Foreskin keratinocyte (primary cell): ENCODE measurements at places on chromosomes 6 and 20.

DNA sequence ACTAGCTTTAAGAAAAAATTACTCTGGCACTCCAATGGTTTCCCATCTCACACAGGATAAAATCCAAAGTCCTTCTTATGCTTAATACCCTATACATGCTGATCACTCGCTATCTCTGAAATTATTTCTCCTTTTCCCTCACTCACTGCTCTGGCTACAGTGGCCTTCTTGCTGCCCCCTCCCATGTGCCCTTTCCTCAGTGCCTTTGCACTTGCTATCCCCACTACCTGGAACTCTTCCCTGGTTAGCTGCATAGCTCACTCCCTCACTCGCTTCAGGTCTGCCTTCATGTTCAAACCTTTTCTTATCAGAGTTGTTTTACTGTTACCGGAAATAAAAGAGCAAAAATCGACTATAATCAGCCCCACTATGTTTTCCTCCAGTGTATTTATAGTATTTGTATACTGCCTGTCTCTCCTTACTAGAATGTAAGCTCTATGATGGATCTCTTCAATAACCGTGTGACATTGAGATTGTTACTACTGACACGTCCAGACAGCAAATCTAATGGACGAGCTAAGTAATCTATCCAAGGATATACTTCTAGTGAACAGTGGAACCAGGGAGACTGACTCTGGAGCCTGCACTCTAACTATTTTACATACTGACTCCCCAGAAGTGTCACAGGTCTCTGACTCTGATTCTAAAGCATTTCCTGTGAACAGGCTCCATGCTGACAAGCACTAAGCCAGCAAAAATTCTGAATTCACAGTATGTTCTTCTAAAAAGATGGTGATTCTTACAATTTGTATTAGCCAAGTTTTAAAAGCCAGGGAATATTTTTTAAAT, 25.1 kb downstream of the FKBP5 start:
- DNase-seq: no peak

DNA sequence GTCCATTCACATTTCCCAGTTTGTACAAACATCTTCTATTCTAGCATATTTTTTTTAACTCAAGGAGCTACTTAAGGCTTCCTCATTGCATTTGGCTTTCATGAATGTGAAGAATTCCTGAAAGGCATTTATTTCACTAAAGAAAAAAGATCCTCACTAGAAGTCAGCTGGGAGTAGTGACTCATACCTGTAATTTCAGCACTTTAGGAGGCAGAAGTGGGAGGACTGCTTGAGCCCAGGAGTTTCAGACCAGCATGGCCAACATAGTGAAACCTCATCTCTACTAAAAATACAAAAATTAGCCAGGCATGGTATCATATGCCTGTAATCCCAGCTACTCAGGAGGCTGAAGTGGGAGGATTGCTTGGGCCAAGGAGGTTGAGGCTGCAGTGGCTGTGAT, 30.9 kb upstream of the XRN2 start:
- DNase-seq: no peak

GRCh38 chr20:1075616-1076015, 42.8 kb upstream of the PSMF1 start:
- no peak for DNase-seq

DNA sequence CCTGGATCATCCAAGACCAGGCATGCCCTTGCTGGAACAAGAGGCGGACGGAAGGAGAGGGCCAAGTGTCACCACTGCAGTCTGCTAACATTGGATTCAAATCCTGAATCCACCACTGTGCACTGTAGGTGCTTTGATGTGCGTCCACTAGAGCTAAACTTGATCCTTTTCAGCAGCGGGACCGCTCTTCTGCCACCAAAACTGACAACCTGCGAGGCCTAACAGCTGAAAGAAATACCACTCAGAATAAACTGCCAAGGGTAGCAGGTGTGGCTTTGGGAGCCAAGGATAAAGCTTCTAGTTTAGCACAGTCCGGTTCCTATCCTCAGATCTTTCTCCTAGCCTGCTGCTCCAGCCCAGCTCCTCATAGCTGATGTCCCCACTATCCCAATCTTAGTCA, 108.0 kb downstream of the ATXN1 start:
- no peak for DNase-seq

- DNase-seq: no peak
These were observed 2695.0 kb upstream of the DEFB115 start for GRCh38 chr20:28562510-28562898.

- no peak for DNase-seq
These were observed 10.4 kb downstream of the SAMD3 start for GRCh38 chr6:130212215-130212874.

DNA sequence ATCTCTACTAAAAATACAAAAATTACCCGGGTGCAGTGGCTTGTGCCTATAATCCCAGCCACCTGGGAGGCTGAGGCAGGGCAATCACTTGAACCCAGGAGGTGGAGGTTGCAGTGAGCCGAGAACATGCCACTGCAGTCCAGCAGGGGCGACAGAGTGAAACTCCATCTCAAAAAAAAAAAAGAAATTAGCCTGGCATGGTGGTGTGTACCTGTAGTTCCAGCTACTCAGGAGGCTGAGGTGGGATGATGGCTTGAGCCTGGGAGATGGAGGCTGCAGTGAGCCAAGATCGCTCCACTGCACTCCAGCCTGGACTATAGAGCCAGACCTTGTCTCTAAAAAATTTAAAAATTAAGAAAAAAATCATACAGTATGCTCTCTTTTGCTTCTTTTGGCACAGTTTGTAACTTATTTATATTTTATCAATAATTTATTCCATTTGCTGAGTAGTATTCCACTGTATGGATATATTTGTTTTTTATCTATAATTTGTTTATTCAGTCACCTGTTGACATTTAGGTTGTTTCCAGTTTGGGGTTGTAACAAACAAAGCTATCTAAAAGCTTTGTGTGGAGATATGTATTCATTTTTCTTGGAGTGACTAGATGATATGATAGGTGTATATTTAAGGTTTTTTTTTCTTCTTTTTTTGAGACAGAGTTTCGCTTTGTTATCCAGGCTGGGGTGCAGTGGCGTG, 8.0 kb upstream of the MYBL2 start:
- DNase-seq: no peak

DNA sequence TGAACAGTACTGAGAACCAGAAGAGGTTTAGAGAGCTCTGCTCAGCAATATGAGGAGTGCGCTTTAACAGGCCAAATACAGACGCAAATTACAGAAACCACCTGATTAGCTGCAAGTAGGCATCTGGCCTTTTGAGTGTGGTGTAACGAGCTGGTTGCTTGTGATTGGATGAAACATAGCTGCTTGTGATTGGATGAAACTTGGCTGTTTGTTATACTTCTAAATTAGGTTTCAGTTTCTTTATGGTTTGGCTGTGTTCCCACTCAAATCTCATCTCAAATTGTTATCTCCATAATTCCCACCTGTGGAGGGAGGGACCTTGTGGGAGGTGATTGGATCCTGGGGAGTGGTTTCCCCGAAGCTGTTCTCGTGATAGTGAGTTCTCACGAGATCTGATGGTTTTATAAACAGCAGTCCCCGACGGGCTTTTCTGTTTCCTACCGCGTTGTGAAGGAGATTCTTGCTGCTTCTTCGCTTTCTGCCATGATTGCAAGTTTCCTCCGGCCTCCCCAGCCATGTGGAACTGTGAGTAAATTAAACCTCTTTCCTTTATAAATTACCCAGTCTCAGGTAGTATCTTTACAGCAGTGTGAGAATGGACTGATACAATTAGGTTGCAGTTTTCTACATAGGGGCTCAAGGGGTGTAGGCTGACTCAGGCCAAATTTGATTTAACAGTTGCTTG, 655.9 kb upstream of the MAN1A1 start:
- no peak for DNase-seq

- no peak for DNase-seq
These were observed 1.5 kb downstream of the E2F1 start for GRCh38 chr20:33684533-33685327.

GRCh38 chr6:53752856-53753255, 41.9 kb upstream of the LRRC1 start:
- peak; percentile 75 for DNase-seq

DNA sequence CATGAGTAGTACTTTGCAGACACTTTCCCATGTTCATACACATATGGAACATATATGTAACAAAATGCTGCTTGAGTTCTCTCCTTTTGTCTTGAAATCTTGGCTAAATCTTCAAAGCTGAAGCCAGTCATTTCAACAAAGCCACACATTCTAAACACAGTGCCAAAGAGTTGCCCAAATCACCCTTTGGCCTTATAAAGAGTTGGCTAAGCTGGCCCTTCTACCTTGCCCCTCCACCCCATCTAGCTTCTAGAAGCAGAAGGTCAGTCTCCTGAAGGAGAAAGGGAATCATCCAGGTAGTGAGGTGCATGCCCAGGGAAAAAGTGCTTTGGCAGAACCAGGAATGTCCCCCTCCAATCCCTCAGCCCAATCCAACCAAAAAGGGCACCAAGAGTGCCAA, 58.3 kb downstream of the ALDH8A1 start:
- no peak for DNase-seq

DNA sequence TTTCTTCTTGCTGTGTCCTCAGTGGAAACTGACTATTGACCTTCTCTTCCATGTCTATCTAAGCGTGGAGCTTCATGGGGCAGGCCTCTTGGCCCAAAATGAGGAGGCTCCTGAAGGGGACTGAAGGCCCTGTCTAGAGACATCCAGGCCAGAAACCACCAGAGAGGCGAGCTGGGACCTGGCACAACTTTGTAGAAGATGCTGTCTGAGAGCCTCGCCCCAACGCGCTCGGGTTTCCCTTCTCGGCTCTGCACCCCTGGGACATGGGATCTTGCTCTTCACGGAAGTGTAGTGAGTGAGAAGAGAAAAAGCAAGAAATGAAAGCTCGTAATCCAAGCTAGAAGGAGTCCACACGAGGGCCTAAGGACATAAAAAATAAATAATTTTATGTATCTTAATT, 96.8 kb downstream of the GMPR start:
- DNase-seq: no peak

- DNase-seq: peak; percentile 14
These were observed 68.0 kb downstream of the PLAGL1 start for GRCh38 chr6:143940011-143940597.

- peak; percentile 13 for DNase-seq
These were observed 537 bp downstream of the CSTF1 start for GRCh38 chr20:56392881-56393482.

GRCh38 chr6:159720708-159721107, 6.6 kb upstream of the WTAP start:
- DNase-seq: peak; percentile 36

- no peak for DNase-seq
These were observed 24.9 kb downstream of the TGM2 start for GRCh38 chr20:38139977-38140753.

- DNase-seq: peak; percentile 17
These were observed 1.3 kb upstream of the TAPBP start for GRCh38 chr6:33314943-33315792.

GRCh38 chr20:57261457-57262251, 4.8 kb downstream of the BMP7 start:
- DNase-seq: no peak

DNA sequence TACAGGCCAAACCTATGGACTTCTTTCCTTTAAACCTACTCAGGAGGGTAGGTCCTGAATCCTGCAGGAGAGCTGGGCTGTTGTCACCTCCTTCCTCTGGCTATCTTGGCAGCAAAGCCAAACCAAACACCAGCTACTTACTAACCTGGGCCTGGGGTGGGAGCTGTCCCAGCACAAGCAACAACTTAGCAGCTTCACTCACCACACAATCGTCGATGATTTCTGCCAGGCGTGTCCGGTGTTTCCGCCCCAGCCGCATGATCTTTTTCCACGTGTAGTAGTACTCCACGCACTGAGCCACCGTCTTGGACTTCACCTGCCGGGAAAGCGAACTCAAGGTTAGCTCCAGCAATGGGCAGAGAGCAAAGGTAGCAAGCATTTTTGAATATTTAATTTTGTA, 25.4 kb upstream of the MRPS10 start:
- DNase-seq: no peak

- DNase-seq: no peak
These were observed 34.2 kb downstream of the JARID2 start for GRCh38 chr6:15280028-15280427.

- peak; percentile 4 for DNase-seq
These were observed 530.1 kb downstream of the HAO1 start for GRCh38 chr20:7410150-7410549.

DNA sequence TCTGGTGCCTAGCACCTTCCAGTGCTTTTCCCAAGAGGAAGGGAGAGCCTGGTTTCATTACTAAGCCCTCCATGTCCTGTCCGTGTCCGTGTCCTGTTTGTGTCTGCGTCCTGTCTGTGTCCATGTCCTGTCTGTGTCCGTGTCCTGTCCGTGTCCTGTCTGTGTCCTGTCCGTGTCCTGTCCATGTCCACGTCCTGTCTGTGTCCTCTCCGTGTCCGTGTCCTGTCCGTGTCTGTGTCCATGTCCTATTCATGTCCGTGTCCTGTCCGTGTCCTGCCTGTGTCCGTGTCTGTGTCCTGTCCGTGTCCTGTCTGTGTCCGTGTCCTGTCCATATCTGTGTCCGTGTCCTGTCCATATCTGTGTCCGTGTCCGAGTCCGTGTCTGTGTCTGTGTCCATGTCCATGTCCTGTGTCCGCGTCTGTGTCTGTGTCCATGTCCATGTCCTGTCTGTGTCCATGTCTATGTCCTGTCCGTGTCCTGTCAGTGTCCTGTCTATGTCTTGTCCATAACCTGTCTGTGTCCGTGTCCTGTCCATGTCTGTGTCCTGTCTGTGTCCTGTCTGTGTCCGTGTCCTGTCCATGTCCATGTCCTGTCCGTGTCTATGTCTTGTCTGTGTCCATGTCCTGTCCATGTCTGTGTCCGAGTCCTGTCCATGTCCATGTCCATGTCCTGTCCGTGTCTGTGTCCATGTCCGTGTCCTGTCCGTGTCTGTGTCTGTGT, 54.4 kb upstream of the BHLHE23 start:
- DNase-seq: no peak

DNA sequence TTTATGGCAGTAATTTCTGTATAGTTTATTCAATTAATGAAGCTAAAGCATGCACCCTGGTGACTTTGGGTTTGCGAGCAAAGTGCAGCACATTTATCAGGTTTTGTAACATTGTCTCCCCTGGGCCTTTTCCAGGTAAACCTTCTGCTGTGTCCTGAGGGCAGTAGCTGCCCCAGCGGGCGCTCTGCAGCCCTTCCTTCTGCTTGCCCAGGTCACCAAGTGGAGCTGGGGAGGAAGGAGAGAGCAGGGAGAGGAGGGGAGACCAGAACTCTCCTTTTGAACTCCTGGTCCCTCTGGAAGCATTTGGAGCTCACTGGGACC, 145.6 kb downstream of the DLL1 start:
- DNase-seq: no peak

GRCh38 chr20:22582386-22582963, 1.9 kb downstream of the FOXA2 start:
- no peak for DNase-seq
